Stimulated activated CD8-positive, alpha-beta memory T cell treated with anti-CD3 and anti-CD28 coated beads, Interleukin-7, amount 100 ng/mL, for 1 hour (primary cell): ENCODE measurements at places on chromosomes 2 and 18.

GRCh38 chr2:174683392-174683759 lies 80.9 kb downstream of the CHRNA1 start:
- no peak for DNase-seq

DNA sequence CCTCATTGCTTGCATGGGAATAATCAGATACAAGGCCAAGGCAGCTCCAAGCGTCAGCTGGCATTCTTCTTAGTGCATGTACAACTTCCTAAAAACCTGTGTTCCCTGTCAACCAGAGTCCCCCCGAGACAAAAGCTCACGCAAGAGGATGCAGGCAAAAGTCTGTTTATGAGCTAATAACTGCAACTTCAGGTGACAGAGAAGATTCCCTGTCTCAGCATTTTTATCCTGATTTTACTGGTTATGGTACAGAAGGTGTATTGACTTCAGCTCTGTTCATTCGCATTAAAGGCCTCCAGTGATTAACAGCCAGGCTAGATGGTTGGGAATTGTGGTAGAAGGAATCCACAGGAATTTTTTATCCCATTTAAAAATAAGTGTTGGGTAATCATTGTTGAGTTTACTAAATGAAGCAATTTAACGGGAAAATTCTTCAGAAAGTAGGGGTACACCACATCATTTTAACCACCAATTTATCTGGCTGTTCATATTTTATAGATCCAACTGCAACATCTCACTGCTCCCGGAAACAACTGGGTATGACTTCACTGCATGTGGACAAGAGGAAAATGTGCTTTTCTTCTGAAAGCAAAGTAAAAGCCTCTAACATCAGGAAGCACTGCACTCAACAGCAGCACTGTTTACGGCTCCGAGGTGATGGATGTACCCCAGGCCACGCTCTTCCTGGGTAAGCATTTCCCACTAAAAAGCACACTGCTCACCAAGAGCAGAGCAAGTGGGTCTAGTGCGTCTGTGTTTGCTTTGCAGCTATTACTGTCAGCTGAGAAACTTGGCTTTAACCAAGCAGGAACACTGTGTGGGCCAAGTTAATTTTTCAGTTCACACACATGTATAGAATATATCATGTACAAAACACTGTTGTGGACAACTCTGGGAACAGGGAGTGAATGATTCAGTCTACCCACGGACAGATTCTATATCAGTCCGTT lies 31.9 kb downstream of the CCBE1 start:
- DNase-seq: no peak

GRCh38 chr2:204015118-204015843 lies 78.7 kb downstream of the ICOS start:
- DNase-seq: no peak

DNA sequence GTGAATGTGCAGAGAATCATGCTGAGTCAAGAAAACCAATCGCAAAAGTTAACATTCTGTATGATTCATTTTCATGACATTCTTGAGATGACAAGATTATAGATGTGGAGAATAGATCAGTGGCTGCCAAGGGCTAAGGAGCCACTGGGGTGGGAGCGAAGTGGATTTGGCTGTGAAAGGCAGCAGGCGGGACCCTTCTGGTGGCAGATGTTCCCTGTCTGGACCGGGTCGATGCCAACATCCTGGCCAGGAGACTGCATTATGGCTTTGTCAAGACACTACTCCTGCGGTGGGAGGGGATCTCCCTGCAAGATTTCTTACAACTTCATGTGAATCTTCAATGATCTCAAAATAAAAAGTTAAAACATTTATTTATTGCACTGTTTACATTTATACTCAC lies 427.9 kb downstream of the GALR1 start:
- no peak for DNase-seq

GRCh38 chr2:42663828-42664227 lies 95.4 kb downstream of the MTA3 start:
- DNase-seq: no peak

- DNase-seq: no peak
Observed at GRCh38 chr2:240436683-240437550, 1.5 kb downstream of the GPC1 start.

DNA sequence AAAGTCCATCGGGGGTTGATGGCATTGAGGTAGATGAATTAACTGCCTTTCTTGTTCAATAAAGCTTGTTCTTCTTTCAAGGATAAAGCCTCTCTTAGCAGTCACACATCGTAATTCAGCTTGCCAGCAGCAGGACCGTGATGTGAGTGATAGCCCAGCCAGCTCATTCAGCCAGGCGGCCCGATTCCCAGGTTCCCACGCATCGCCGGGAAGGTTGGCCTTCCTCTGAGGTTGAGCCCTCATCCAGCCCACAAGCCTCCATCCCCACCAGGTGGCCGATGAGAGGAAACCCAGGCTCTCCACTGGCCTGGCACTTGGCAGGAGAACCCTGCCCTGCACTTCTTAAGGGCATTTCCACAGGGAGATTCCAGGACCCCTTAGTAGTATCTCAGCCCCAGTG lies 4.7 kb downstream of the AGAP1 start:
- no peak for DNase-seq

- no peak for DNase-seq
Observed at GRCh38 chr2:144596073-144596871, 76.4 kb upstream of the ZEB2 start.

DNA sequence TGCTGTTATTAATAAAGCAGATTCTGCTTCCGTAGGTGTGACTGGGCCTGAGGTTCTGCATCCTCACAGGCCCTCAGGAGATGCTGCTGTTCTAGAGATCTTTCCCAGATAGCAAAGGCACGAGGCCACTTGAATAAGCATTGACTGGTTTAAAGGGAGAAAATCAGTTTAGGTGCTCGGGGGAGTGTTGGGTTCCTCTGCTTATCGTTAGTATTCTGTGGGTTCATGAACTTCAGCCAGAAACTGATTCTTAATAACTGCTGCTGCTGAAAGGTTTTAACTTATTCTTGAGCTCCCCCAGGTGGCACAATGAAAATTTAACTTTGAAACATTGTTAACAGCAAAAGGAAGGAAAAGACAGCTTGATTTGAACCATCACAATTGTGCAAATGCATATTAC lies 56.9 kb downstream of the ITGA6 start:
- DNase-seq: no peak
